ENCODE measurements at places on chromosomes 7 and 10.

GRCh38 chr10:69317626-69318105 is 39.4 kb downstream of the HK1 start:
- no peak for DNase-seq

DNA sequence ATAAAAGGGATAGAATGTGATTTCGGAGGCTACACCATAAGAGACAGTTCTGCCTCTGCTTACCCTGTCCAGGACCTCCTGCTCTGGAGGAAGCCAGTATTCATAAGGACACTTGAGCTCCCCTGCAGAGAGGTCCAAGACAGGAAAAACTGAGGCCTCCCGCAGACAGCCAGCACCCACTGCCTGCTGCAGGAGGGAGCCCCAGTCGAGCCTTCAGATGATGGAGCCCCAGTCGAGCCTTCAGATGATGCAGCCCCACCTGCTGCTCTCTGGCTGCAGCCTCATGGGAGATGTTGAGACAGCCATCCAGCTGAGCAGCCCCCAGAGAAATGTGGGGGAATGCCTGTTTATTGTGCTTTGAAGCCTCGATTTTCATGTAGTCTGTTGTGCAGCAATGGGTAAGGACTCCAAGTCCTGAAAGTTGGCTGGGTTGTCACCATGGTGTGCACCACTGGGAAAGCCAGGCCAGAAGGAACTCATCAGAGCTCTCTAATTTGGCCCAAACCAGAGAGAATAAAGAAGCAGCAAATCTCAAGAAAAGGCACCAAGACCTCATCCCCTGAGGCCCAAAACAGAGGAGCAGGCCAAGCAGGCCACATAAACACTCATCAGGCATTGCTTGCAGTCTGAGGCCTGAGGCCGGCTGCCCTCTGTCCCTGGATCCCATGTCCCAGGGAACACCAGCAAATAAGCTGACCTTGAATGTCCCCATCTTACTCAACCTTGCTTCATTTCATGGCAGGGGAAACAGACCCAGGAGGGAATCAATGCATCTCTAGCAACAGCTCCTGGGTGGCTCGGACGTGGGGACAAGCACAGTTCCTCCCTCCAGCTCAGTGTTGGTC is 30.9 kb downstream of the CALML5 start:
- DNase-seq, result no peak

GRCh38 chr10:110833234-110833940 is 38.3 kb upstream of the PDCD4 start:
- DNase-seq, result no peak

DNA sequence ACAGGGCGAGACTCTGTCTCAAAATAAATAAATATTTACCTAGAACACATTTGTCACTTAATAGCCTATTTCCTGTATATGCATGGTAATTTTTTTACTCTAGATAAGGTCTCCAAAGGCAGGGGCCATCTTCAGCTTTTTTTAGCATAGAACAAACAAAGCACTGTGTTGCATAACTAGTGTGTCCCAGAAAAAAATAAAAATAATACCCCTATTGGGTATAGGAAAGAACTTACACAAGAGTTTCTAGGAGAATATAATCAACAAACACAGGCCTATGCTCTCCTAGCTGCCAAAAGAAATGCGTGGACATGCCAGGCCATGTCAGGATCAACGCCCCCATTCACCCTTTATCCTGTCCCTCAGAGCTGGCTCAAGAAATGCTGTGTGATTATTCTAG is 103.6 kb downstream of the PARD3 start:
- no peak for DNase-seq
